ENCODE measurements at places on chromosomes 11 and 22. TPM values are rescaled to one million over a fixed set of nuclear protein-coding genes. Genes with fewer than 3 reads are reported as not detected.

The CARD16 gene
- total RNA-seq = 8.6 TPM

The CABP4 gene
- total RNA-seq = not detected

The SMC1B gene
- total RNA-seq = not detected

The DGAT2 gene
- 0.31 TPM for total RNA-seq

The POLD3 gene
- 7.9 TPM for total RNA-seq

The OR6X1 gene
- not detected for total RNA-seq

The SLC22A9 gene
- total RNA-seq = not detected

The TTLL8 gene
- total RNA-seq = not detected

The CNGA4 gene
- total RNA-seq = not detected

The SIK2 gene
- 17.3 TPM for total RNA-seq

The SHANK2 gene
- total RNA-seq = under 0.01 TPM

The PNPLA3 gene
- 32.3 TPM for total RNA-seq

The TREH gene
- total RNA-seq = not detected

The DNAJB7 gene
- not detected for total RNA-seq

The MAPK8IP2 gene
- 7.7 TPM for total RNA-seq

The WEE1 gene
- 33.0 TPM for total RNA-seq

The OR6T1 gene
- not detected for total RNA-seq

The SPI1 gene
- total RNA-seq = not detected

The INSC gene
- 2.1 TPM for total RNA-seq

The BTG4 gene
- 0.36 TPM for total RNA-seq

The WNT11 gene
- total RNA-seq = under 0.01 TPM

The OR4D5 gene
- total RNA-seq = not detected

The KRTAP5-11 gene
- total RNA-seq = not detected

The OR8G1 gene
- not detected for total RNA-seq

The CCDC34 gene
- total RNA-seq = 7.0 TPM

The STT3A gene
- 246 TPM for total RNA-seq

The HMGXB4 gene
- 26.2 TPM for total RNA-seq

The SYT7 gene
- total RNA-seq = under 0.01 TPM

The RELT gene
- 7.7 TPM for total RNA-seq

The SERPING1 gene
- total RNA-seq = 8.3 TPM

The LRRC74B gene
- total RNA-seq = not detected

The OR6M1 gene
- total RNA-seq = not detected

The CDK2AP2 gene
- total RNA-seq = 14.5 TPM

The GTF2H1 gene
- 141 TPM for total RNA-seq

The OR52N4 gene
- total RNA-seq = not detected

The MRPL48 gene
- 28.3 TPM for total RNA-seq

The STX3 gene
- 167 TPM for total RNA-seq

The MB gene
- not detected for total RNA-seq

The GGA1 gene
- total RNA-seq = 75.6 TPM
